ENCODE measurements at places on chromosomes 1 and 21. TPM values are rescaled to one million over a fixed set of nuclear protein-coding genes. Genes with fewer than 3 reads are reported as not detected.

The ANKRD65 gene
- total RNA-seq = 54.2 TPM

GRCh38 chr1:19209990-19210771, at the start of gene UBR4:
Gene UBR4, minus strand, starts transcription at chr1:19210266. Its CDS starts 18 bp downstream, at chr1:19210248.
- DNase-seq = peak; percentile 97

GRCh38 chr1:224542783-224543440, 73.2 kb upstream of the CNIH3 start:
- no peak for DNase-seq

The GSTM1 gene
- total RNA-seq = not detected

DNA sequence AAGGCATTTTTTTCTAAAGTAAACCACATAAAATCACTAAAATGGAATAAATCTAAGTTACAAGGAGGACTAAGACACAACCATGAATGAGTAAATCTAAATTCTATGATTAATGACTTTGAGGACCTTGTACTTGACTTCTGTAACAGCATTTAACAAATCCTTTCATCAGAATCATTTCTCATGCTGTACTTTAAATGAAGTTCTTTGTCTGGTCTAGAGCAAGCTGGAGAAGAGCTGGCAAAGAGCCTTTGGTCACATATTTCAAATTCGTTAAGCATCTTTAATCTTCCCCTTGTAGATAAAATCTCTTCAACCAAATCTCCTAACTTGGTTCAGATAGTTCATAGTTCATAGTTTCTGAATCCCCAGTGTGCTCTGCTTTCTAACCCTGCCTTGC, 405.4 kb downstream of the PTPRC start:
- DNase-seq = no peak

The S100A12 gene
- 31.7 TPM for total RNA-seq

The AGO3 gene
- 60.4 TPM for total RNA-seq
